Stimulated activated CD8-positive, alpha-beta memory T cell treated with anti-CD3 and anti-CD28 coated beads, Interleukin-7, amount 100 ng/mL, for 24 hours (primary cell): ENCODE measurements at places on chromosomes 5 and 9.

- DNase-seq: no peak
Observed at GRCh38 chr9:96554326-96554725, 65.3 kb downstream of the CDC14B start.

- DNase-seq: no peak
Observed at GRCh38 chr5:42749020-42749419, 7.6 kb upstream of the CCDC152 start.

- DNase-seq: no peak
Observed at GRCh38 chr9:115261656-115262081, 143.7 kb upstream of the TNC start.

GRCh38 chr5:78360674-78360923, 182 bp downstream of the SCAMP1 start:
- no peak for DNase-seq

GRCh38 chr9:76464706-76465105, 5.7 kb downstream of the GCNT1 start:
- DNase-seq: no peak

GRCh38 chr5:66511491-66511890, 84.7 kb upstream of the MAST4 start:
- no peak for DNase-seq
